MM.1S (cell line): ENCODE measurements at places on chromosomes 7 and 10.

- no peak for DNase-seq
Measured at GRCh38 chr10:62308101-62308500, 39.5 kb upstream of the RTKN2 start.

- peak; percentile 65 for DNase-seq
Measured at GRCh38 chr7:149625340-149625946, 127.8 kb upstream of the ZNF746 start.

DNA sequence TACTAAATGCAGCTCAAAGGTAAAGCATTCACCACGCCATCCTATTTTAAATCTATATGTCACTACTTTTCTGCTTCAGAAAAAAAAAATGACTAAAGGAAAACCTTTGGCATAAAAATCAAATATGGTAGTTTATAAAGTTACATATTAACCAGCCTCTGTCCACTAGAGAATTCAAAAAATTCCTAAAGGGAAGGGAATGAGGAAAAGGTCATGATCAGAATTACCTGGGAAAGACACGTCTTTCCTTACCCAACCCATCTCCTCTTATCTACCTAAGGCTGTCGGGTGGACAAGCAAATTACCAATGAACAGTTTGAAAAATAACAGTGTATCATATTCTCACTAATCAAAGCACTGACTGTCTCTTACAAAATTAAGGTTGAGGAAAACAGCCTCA lies 100.7 kb upstream of the TMEM106B start:
- DNase-seq, result no peak

DNA sequence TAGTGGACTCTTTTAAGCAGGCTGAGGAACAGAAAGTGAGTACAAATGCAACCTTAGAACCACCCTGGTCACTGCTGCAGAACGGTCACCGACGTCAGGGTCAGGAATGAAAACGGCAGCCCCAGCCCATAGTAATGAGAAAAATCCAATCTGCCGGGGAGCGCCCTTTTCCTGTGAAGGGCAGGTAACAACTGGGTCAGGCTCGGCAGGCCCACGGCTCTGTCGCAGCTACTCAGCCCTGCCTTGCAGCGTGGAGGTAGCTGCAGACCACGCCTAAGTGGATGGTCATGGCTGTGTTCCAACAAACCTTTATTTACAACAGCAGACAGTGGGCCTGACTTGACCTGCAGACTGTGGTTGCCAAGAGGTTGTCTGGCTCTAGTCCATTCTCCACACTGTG lies 563.2 kb downstream of the DNAJB6 start:
- no peak for DNase-seq

- no peak for DNase-seq
Measured at GRCh38 chr7:100211342-100211780, 8.4 kb upstream of the PVRIG start.
